ENCODE measurements at places on chromosomes 5 and 9.

GRCh38 chr5:135185481-135186065 lies 151.5 kb upstream of the PITX1 start:
- DNase-seq = peak; percentile 75

GRCh38 chr5:133051542-133052316 lies at the start of gene HSPA4:
Gene HSPA4 (plus strand): TSS chr5:133052013. CDS start chr5:133052251, 238 bp downstream.
- peak; percentile 99 for DNase-seq

DNA sequence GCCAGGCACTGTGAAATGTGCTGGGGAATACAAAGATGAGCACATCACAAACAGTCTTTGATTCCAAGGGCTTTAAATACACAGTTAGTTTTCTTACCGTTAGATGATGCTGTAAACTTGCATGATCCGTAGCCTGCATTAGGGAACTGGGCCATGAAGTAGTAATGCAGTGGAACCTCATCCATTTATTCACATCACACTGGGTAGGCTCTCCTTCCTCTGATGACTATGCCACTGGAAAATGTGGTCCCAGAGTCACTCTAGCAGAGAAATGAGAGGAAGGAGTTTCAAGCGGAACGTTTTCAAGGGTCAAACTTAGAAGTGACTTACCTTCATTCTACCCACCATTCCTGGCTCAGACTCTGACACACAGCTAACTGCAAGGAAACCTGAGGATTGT lies 26.4 kb downstream of the ZFAND5 start:
- DNase-seq = no peak

DNA sequence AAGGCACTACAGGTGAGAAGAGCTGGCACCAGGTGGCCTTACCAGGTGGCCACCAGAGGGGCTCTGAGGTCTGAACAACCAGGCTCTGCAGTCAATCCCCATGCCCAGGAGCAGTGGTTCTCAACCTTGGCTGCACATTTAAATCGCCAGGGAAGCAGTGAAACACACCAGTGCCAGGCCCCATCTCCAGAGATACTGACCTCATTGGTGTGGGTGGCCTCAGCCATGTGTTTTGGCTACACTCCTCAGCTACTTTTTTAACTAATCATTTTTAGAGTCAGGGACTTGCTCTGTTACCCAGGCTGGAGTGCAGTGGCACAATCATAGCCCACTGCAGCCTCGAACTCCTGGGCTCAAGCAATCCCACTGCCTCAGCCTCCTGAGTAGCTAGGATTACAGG lies 56.0 kb downstream of the GABBR2 start:
- DNase-seq = no peak

GRCh38 chr5:128303593-128303992 lies 220.0 kb downstream of the SLC12A2 start:
- no peak for DNase-seq
